ENCODE measurements at places on chromosomes 1 and 21. TPM values are rescaled to one million over a fixed set of nuclear protein-coding genes. Genes with fewer than 3 reads are reported as not detected.
A peak's percentile ranks its signal among the peaks of the same experiment; 100 is the strongest.

Gene LCE1E
- not detected for total RNA-seq

Gene DEPDC1
- not detected for total RNA-seq

Gene NBPF26
- 63.8 TPM for total RNA-seq

GRCh38 chr1:244964112-244964971, 100.0 kb upstream of the HNRNPU start:
- no peaks in the 10 kb centered on the region for H3K27me3 ChIP-seq
- H3K4me3 ChIP-seq = no peak overlapping the region
- peak; percentile 12 for DNase-seq
- no peak overlapping the region for H3K27ac ChIP-seq
- no peaks in the 10 kb centered on the region for H3K36me3 ChIP-seq
- peaks cover 25% of the 10 kb centered on the region for H3K4me1 ChIP-seq

DNA sequence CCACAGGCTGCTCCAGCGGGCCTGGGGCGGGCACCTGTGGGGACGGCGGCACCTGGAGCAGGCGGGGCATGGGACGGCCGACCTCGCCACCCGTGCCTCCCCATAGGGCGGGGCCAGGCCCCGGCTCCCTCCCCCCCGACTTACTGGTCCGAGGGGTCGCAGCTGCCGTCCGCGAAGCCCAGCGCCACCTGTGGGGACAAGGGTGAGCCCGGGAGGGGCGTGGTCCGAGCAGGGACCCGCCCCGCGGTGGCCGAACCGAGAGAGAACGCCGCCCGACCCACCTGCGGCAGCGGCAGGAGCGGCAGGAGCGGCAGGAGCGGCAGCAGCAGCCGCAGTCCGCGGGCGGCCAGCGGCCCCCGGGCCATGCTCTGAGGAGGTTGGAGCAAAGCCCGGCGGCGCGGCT, at the start of gene TMEM52:
TMEM52 (minus strand) TSS at position 379 of the 403 bp plus-strand sequence; CDS start at position 365, 14 bp downstream.
- H3K4me3 ChIP-seq = peak within 1 kb of the TSS; percentile 68
- no peaks in the 10 kb centered on the region for H3K27me3 ChIP-seq
- no peaks in the 10 kb centered on the region for H3K36me3 ChIP-seq
- peaks cover 17% of the 10 kb centered on the region for H3K4me1 ChIP-seq
- DNase-seq = no peak

DNA sequence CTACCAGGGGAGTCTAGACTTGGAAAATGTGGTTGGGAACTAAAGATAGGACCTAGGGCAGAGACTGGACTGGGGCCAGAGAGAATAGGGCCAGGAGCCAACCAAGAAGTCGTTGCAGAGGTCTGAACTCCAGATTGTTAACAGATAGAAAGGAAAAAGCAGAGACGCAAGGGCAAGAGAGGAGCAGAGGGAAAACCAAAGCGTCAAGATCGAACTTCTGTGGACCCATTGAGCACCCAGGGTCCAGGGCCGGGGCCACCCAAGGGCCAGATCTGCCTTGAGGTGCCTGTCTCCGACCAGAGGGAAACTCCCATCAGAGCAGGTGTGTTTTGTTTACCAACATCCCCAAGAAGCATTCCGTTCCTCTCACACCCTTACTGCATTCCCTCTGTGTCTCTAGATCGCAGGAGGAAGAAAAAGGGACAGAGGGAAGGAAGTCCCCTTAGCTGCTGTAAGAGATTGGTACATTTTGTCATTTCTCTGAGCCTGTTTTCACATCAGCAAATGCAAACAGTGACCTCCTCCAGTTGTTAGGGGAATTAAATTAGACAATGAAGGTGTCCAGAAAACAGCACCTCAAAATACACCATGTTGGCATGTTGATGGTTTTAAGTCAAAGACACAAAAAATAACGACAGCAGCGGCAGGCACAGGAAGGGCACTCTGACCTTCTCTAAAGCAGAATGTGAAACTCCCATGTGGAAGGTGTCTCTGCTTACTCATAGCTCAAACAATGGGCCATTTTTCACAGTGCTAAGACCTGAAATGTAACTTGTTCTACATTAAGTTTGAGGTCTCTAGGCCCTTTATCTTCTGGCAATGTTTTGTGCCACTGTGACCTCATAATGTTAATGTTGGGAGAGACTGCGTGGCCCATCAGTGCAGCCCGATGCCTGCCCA, 105.8 kb upstream of the RAB4A start:
- no peaks in the 10 kb centered on the region for H3K27me3 ChIP-seq
- no peak overlapping the region for H3K4me3 ChIP-seq
- no peak for DNase-seq
- no peak overlapping the region for H3K27ac ChIP-seq
- no peaks in the 10 kb centered on the region for H3K36me3 ChIP-seq
- no peaks in the 10 kb centered on the region for H3K4me1 ChIP-seq

- no peaks in the 10 kb centered on the region for H3K27me3 ChIP-seq
- H3K36me3 ChIP-seq = no peaks in the 10 kb centered on the region
- DNase-seq = no peak
- no peak overlapping the region for H3K27ac ChIP-seq
- H3K4me3 ChIP-seq = no peak overlapping the region
Observed at GRCh38 chr1:39160703-39161102, 43.8 kb upstream of the MACF1 start.

- DNase-seq = no peak
- no peaks in the 10 kb centered on the region for H3K27me3 ChIP-seq
- H3K36me3 ChIP-seq = peaks cover 84% of the 10 kb centered on the region
- H3K27ac ChIP-seq = no peak overlapping the region
Observed at GRCh38 chr21:34861258-34861657, 187.8 kb downstream of the RUNX1 start.

DNA sequence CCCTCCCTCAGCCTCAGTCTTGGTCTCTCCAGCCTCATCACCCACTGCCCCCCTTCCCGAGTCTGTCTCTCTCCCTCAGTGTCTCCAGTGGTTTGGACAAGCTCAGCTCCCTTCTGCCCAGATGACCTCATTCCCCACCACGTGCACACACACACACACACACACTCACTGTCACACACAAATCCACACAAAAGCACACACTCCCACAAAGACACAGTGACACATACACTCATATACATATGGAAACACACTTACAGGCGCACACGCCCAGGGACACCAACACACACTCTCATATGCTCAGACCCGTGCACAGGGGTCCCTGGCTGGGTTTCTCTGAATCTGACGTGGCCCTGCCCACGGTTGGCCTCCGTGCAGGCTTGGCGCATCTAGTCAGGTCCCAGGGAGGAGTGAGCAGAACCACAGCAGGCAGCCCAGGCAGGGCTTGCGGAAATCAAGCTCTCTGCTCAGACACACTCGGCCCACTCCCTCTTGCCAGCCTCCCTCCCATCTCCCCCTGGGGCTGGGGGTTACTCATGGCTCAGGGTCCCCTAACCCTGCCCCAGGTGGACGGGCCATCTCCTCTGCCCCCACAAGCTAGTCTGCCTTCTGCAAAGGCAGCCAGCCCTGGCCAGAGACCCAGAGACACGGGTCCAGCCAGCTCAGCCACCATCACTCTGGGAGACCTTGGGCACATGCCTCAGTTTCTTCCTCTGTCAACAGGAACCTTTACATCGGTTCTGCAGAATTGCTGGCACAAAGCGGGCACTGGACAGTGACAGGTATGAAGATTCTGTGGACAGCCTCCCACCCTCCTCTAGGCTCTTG, 38.5 kb upstream of the FAM131C start:
- H3K27me3 ChIP-seq = no peaks in the 10 kb centered on the region
- H3K36me3 ChIP-seq = no peaks in the 10 kb centered on the region
- no peak for DNase-seq
- no peak overlapping the region for H3K4me3 ChIP-seq
- no peaks in the 10 kb centered on the region for H3K4me1 ChIP-seq
